ENCODE measurements at places on chromosomes 7 and 10.
A peak's percentile ranks its signal among the peaks of the same experiment; 100 is the strongest.

DNA sequence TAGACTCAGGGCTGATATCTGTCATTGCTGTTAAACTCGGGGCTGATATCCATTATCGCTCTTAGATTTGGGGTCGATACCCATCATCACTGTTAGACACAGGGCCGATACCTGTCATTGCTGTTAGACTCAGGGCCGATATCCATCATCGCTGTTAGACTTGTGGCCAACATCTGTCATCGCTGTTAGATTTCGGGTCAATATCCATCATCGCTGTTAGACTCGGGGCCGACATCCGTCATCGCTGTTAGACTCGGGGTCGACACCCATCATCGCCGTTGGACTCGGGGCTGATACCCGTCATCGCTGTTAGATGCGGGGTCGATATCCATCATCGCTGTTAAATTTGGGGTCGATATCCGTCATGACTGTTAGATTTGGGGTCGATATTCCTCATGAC lies 54.8 kb downstream of the BEND7 start:
- no peak for DNase-seq

- DNase-seq, result no peak
Observed at GRCh38 chr7:122846591-122846990, 39.7 kb downstream of the CADPS2 start.

GRCh38 chr7:142483659-142484317 lies 225.9 kb upstream of the PRSS58 start:
- no peak for DNase-seq

DNA sequence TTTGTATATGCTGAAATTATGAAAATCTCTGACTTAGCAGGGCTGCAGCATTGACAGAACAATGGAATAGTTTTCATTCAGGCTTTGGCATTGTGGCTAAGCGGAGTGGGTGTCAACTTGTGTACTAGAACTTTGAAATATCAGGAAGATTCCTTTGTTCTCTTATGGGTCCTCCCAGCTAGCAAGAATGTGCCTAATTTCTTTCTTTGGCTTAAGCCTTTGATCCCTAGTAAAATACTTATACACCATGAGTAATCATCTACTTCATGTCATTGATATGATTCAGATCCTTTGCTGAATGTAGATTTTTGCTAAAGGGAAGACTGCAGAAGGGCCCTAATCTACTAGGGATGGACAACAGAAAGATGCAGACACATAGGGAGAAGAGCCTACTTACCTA lies 6.2 kb downstream of the AVL9 start:
- peak; percentile 83 for DNase-seq

GRCh38 chr7:138032186-138032585 lies 30.3 kb upstream of the CREB3L2 start:
- DNase-seq, result peak; percentile 8

DNA sequence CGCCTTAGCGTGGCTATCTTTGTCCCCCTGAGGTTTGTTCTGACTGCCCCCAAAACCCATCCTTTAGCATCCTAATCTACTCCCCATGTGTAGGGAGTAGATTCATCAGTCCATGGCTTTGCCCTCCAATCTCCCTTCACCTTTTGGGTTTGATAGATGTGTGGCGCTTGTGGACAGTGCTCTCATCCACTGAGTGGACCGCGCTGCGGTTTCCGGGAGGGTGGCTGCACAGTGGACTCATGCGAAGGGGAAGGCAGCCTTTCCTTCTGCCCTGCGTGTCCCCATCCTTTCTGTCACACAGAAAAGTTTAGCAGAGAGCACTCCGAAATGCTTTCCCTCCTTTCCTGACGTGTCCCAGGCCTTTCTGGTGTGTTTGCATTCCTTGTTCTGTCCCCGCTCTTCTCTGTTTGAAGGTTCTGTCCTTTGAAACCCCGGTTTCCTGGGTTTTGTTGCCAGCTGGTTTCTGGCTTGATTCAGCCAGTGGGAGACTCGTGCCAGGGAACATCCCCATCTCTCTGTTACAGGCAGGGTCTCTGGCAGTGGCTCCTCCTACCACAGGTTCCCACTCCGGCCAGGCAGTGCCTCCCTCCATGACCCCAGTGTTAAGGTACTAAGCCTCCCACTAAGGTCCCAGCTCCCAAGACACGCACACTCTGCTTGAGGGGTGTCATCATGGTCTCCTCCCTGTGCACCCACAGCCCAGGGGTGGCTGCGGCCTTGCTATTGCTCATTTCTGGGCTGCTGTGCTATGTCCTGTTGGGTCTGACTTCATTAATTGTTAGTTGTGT lies 547.7 kb upstream of the DPP6 start:
- DNase-seq, result no peak

Data from fibroblast of upper back skin (primary cell).